ELR (cell line): ENCODE measurements at places on chromosomes 11 and 22.
A peak's percentile ranks its signal among the peaks of the same experiment; 100 is the strongest.

DNA sequence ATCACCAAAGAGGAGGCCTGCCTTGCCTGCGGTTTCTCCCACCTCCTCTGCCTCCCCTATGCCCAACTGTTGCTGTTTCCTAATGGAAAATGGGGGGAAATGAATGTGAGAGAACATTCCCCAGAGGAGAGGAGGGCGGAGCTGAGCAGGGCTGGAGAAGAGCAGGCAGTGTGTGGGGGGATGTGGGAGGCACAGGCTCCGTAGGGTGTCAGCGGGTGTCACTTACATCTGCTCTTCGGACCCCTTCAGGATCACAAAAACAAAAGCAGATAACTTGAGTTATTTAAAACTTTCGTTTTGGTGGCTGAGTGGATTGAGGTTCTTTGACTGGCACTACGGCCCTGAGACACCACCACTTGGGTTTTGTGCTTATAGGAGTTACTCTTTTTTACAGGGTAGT, 93.8 kb downstream of the CEP164 start:
- no peak for DNase-seq

GRCh38 chr11:35747668-35748067, 85.1 kb downstream of the TRIM44 start:
- no peak for DNase-seq

- DNase-seq, result no peak
Observed at GRCh38 chr11:100731471-100731870, 44.4 kb downstream of the ARHGAP42 start.

- DNase-seq, result no peak
Observed at GRCh38 chr11:118334745-118335144, 7.8 kb downstream of the CD3D start.

GRCh38 chr22:28570696-28571373, 108.8 kb downstream of the TTC28 start:
- no peak for DNase-seq

- DNase-seq, result no peak
Observed at GRCh38 chr11:94401773-94402265, 600 bp upstream of the GPR83 start.

- peak; percentile 66 for DNase-seq
Observed at GRCh38 chr22:27212617-27213177, 555.3 kb downstream of the MIAT start.

DNA sequence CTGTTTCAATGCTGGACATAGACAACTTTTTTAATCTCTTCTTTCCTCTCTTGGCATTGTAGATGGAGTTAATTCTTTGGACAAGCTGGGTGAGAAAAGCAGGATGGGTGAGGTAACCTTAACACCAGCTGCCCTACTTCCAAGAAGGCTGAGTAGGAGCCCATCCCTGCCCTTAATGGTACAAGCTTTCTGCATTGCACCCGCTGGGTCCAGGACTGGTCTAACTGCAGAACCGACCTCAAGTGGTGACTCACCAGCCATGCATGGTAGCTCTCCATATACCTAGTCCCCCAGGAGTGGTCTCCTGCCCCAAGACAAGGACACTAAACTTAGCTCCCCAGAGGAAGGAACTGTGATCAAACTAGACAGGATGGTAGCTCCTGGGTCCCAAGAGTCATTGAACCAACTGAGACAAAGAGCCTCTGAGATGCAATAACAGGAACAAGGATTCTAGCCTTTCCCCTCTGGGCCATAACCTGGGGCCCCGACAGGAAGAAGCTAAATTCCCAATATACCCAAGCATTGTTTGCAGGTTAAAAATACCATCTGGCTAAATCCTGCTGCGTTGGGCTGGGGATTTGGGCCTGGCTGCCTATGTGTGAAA, 32.1 kb downstream of the RPL27A start:
- DNase-seq, result no peak

GRCh38 chr11:130603335-130603906, 155.0 kb downstream of the ADAMTS15 start:
- DNase-seq, result no peak

- DNase-seq, result no peak
Observed at GRCh38 chr22:11627798-11628650, 3900.0 kb upstream of the OR11H1 start.

DNA sequence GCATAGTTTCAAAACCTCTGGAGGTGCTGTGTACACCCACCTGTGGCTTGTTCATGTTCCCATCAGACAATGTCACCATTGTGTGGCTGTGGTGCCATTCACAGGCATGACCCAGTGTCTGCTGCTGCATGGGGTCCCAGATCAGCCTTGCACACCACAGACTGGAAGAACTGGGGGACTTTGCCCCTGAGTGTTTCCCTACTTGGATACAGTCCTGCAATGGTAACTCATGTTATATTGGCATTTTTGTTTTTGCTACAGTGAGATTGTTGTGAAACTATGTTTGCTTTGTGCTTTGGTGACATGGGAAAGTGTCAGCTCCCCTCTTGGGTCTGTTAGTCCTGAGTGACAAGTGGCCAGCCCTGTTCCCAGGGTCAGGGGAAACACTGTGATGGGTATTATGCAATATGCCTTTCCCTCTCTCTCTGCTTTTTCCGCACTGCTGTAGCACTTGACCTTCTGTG, 108.8 kb downstream of the NAV2 start:
- DNase-seq, result no peak

DNA sequence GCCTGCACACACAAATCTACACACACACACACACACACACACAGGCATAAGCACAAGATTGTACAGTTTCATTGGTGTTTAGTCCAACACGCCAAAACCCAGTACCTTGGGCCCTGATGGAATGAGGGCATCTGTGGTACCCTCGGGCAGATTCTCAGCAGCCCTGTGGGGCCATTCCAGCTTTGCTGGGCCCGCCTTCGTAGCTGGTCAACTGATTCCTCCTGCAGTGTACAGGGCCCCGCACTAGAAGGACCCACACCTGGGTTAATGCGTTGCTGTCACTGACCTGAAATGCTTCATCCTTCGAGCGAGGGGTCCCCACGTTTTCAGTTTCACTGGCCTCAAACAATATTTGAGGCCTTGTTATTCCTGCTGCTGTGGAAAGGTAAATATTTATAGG, 731.2 kb downstream of the BRD1 start:
- DNase-seq, result no peak

DNA sequence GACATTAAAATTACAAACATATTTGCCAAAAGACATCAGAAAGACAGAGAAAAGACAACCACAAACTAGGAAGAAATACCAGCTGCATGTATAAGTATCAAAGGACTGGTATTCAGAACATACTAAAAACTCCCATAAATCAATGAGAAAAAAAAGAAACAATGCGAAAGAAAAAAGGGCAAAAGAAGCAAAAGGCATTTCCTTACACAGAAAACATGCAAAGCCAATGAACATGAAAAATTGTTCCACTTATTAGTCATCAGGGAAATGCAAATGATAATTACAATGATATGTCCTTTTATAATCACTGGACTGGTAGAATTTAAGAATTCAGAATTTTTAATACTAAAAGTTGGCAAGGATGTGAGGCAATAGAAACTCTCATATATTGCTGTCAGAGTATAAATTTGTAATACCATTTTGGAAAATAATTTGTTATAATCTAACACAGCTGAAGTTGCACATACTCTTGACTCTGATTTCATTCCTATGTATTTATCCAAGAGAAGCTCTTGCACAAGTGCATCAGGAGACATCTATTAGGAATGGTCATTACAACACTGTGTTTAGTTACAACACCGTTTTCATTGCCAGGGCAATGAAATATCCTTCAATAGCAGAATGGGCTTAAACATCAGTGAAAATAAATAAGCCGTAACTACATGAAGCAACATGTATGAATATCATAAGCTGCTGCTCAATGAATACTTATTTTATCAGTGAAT, 279.7 kb downstream of the SWAP70 start:
- DNase-seq, result peak; percentile 58

- no peak for DNase-seq
Observed at GRCh38 chr11:111417011-111417765, 38.1 kb upstream of the POU2AF1 start.

DNA sequence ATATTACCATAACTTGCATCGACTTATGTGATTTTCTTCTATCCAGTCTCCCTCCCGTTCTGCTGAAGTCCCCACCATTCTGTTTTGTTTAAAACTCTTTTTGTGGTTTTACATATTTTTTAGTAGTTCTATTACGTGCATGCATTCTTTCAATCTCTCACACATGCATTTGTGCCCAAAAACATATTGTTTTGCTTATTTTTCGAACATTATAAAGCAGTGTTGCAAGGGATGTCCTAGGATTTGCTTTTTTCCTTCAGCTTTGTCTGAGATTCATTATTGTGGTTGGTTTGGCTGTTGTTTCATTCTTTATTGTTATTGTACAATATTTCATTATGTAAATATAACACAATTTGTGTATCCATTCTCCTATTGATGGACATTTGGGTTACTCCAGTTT, 235.7 kb downstream of the DYNC2H1 start:
- DNase-seq, result no peak

- DNase-seq, result no peak
Observed at GRCh38 chr11:87391496-87391895, 353.8 kb downstream of the TMEM135 start.

GRCh38 chr22:49291169-49291568, 536.5 kb downstream of the BRD1 start:
- DNase-seq, result no peak

- DNase-seq, result no peak
Observed at GRCh38 chr11:126862664-126863243, 137.8 kb downstream of the KIRREL3 start.

DNA sequence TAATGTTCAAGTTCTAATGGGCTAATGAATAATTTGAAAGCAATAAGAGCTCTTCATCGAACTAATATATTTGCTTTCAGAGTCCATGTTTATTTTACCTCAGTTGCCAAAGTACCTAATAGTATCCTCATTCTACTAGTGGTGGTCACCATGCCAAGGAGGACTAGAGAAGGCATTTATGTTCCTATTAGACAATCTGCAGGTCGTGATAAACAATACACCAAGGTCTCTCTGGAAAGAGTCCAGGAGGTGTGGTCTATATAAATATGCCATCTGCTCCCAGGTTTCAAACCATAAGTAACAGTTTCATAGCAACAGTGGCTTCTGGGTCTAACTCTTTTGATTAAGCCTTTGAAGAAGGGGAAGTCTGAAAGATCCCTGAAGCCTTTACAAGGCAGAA, 42.9 kb downstream of the ARFGAP3 start:
- no peak for DNase-seq

DNA sequence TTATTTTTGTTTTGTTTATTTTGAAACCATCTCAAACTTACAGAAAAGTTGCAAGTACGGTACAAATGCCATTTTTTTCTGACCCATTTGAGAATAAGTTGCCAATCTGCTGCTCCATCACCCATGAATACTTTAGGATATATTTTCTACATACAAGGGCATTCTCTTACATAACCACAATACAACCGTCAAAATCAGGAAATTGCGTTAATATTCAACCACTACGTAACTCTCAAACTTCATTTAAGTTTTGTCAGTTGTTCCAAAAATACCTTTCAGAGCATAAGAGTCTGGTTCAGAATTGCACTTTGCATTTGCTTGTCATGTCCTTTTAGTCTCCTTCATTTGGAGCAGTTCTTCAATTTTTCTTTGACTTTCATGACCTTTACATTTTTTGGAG, 194.3 kb upstream of the BDNF start:
- no peak for DNase-seq

- no peak for DNase-seq
Observed at GRCh38 chr11:2256293-2256913, 14.0 kb downstream of the ASCL2 start.

- DNase-seq, result no peak
Observed at GRCh38 chr11:113282898-113283437, 31.4 kb upstream of the TTC12 start.

DNA sequence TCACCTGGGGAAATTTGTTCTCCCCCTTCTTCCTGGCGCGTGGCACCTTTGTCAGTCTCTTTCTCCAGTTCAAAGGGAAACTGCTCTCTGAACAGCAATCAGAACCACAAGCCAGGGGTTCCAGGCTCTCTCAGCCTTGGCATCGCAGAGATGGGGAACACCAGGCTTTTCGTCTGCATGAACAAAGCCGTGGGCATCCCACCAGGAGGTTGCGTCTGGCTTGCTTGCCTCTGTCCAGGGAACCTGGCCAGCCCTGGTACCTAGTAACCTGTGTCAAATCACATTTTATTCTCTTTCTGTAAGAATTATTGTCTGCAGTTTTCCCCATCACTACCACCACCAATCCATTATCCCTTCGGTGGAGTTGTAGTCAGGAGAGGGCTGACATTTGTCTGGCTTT, 107.0 kb downstream of the WNT7B start:
- no peak for DNase-seq

DNA sequence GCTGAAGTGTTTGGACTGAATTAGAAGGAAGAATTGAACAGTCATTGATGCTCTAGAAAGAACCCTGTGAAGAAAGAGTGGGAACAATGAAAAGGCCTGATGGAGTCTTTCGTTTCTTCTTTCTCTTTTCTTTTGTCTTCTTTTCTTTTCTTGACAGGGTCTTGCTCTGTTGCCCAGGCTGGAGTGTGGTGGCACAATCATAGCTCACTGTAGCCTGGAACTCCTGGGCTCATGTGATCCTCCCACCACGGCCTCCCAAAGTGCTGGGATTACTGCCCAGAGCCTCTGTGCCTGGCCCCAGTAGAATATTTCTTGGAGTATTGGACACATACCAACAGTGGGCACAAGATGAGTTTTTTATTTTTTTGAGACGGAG, 1.1 kb downstream of the FEN1 start:
- DNase-seq, result no peak

GRCh38 chr11:67301313-67301921, 1.9 kb upstream of the SSH3 start:
- no peak for DNase-seq

GRCh38 chr11:58625826-58626460, 3.5 kb downstream of the CNTF start:
- DNase-seq, result peak; percentile 66

- DNase-seq, result no peak
Observed at GRCh38 chr22:32864041-32864440, 62.5 kb downstream of the TIMP3 start.

GRCh38 chr11:1521382-1522080, 35.0 kb upstream of the MOB2 start:
- no peak for DNase-seq

DNA sequence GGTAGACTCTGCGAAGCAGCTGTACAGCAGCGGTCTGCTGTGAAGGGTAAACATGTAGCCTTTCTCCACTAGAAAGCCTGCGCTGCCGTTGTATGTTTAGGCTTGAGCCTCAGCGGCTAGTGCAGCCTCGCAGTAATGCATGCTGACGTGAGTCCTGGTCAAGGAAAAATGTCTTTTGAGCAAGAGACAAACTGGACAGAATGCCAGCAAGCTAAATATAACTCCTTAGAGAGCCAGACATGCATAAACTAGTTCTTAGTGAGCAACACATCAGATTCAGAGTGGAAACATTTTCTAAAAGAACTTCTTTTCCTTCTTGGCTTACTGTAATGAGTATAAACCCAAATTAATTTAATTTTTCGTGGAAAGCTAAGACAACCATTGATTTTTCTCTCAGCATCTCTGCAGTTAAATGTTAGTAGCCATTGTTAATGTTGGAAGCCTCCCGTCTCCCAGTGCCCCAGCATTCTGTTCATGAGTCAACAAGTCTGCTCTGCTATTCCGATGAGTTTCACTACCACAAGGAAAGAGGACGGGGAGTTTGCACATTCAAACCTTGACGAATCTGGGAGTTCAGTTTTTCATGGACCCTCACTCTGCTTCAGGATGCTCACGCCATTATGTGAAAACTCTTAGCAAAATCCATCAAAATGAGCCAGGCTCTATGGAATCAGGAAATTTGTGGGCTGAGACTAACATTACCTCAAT, 51.4 kb downstream of the JAM3 start:
- DNase-seq, result peak; percentile 80
